ENCODE measurements at places on chromosomes 2 and 18.

- no peak for DNase-seq
These were observed 20.4 kb downstream of the GORASP2 start for GRCh38 chr2:170949415-170949814.

DNA sequence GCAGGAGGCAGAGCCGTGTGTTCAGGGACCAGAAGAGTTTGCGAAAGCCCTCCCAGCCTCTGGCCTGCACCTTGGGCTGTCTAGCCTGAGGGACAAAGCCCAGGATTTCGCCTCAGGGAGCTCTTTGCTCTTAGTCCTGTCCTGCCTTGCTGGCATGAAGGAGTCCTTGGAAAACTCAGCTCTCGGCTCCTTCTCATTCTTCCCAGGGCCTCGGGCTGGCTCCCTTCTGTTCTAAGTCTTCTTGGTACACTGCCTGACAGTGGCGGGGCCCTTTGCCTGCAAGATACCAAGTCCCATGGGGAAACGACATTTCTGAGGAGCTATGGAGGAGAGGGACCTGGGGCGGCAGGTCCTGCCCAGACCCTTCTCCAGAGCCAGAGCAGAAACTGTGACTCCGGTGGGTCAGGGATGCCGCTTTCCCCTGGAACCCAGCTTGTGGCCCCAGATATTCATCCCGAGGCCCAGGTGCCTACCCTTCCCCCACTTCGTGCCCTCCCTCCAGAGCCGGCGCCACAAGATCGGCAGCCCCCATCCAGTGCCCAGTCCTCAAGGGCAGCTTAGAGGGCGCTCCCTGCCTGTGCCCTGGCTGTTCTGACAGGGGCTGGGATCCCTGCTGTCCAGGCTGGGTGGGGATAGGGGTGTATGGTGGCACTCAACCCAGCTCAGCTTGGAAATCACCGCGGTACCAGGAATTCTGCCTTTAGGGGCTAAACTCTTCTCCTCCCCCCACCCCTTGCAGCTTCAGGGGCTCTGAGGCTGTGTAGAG lies 5.5 kb upstream of the CYP26B1 start:
- no peak for DNase-seq

GRCh38 chr18:38456253-38456652 lies 890.7 kb upstream of the CELF4 start:
- DNase-seq = no peak

GRCh38 chr18:76131738-76132137 lies 363.3 kb downstream of the ZNF516 start:
- DNase-seq = no peak

GRCh38 chr2:147714582-147714981 lies 130.2 kb upstream of the ACVR2A start:
- no peak for DNase-seq

DNA sequence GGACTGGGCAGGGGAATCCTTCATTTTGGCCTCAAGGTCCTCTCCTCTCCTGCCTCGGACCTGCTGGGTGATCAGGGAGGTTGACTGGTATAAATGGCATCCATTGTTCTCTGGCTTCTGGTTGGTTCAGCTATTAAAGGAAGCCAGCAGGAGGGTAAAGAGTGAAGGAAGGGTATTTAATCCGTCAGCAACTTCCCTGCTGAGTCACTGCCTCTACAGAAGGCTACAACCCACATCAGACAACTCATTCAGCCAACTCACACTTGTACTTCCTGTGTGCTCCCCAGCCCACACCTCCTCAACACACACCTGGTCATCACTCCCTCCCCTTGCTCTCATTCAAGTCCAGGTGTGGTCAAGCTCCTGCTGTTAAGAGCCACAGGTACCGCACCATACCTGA lies 68.3 kb upstream of the MRPS9 start:
- no peak for DNase-seq

- no peak for DNase-seq
These were observed 169.1 kb upstream of the MC4R start for GRCh38 chr18:60541661-60542060.

- DNase-seq = no peak
These were observed 61.4 kb upstream of the CCDC195 start for GRCh38 chr2:224777559-224777930.

DNA sequence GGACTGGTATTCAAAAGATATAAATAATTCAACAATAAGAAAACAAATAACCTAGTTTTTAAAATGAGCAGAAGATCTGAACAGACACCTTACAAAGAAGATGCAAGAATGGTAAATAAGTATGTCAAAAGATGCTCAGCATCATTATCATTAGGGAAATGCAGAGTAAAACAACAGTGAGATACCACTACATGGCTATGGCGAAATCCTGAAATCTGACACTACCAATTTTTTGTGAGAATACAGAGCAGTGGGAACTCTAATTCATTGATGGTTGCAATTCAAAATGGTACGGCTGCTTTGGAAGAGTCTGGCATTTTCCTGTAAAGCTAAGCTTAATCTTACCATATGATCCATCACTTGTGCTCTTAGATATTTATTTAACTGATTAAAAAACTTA lies 151.8 kb downstream of the UBR3 start:
- DNase-seq = no peak

- no peak for DNase-seq
These were observed 371.5 kb downstream of the LNPK start for GRCh38 chr2:175630280-175631244.

GRCh38 chr2:24734741-24735140 lies 58.5 kb downstream of the PTRHD1 start:
- DNase-seq = no peak

DNA sequence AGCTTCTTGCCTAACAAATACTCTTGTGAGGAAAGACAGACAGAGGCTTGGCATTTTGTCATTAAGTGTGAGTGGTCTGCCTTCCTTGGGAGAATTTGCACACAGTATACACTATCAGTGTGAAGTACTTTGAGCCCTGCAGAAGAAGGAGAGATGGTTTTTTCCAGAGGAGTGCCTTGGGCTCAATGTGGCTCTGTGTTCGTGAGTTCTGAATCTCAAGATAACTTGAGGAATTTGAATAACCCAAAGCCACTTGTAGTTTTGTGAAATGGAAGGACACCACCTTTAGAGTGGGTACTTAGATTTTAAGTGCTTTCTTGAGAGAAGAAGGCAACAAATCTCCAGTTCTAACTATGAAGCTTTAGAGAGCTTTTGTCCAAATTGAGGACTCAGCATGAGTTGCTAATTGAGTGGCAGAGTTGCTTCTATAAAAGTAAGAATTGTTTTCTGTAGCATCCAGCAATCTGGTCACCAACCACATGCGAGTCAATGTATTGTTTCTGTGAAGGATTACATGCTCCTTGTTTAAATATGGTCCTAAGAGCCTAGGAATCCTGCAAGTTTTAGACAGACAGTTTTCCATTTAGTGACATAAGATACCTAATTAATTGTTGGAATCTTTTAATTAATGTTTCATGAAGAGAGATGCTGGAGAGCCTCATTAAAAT lies 68.3 kb downstream of the BABAM2 start:
- no peak for DNase-seq

- DNase-seq = no peak
These were observed 163.6 kb downstream of the AGPS start for GRCh38 chr2:177556153-177556552.

DNA sequence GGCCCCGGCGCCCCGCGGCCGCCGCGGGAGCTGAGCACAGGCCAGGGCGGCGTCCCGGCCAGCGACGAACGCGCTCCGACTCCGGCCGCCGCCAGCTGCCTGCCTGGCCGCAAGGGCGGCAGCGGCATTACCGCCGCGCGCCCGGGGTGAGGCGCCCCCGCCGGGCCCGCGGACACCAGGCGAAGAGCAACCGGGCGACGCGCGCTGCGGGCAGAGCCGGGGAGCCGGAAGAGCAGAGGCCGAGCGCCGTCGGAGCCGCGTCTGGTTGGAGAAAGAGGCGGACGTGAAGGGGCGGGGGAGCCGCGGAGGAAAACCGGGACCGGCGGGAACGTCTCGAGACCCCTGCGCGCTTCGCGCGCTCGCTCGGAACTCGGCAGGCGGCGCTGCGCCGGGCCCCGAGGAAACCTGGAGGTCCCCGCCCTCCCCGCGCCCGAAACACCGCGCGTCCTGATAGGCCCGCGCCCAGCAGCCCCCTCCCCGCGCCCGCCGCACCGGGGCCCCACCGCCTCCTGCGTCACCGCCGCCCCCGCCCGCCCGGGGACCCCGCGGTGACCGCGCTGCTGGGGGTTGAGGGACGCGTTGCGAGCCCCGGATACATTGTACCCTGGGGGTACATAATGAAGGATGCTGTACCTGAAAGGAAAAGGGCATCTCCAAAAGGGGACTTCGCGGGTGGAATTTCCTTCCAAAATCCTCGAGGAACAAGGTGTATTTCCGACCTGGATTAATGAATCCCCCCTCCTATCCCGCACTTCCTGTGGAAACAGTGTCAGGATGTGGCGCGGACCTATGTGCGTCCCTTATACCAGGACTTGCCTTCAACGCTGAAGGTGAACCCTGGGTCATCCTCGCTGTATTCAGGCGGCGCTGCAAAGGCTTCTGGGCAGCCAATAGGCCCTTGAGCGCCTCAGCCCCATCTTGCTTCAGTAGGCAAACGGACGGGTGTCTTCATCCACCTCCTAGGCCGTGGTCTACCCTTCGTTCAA lies 1.0 kb upstream of the B4GALT6 start:
- peak; percentile 41 for DNase-seq

GRCh38 chr2:172200495-172201085 lies 97.9 kb upstream of the DLX2 start:
- DNase-seq = no peak

DNA sequence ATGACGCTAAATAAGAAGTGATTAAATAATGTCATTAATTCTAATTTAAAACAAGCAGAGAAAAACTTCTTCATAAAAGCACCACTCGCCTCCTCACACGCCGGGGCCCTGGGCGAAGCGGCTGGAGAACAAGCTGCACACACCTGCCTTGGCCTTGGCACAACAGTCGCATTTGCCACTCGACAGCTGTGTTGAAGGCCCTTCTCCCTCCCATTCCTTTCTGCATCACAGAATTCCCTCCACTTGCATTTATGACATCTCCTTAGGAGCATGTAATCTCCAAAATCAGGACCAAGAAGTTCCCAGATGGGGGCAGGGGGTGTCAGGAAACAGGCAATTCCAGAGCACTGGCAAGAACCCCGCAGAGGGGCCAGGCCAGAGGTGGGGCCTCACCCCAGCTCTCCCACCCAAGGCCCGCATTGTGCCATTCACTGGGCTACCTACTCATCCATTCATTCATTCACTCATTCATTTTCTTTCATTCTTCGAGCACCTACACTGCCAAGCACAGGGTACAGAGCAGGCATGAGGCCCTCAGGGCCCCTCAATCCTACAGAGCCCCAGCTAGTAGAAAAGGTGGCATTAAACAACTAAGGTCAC lies 6.4 kb downstream of the HDAC4 start:
- peak; percentile 11 for DNase-seq

DNA sequence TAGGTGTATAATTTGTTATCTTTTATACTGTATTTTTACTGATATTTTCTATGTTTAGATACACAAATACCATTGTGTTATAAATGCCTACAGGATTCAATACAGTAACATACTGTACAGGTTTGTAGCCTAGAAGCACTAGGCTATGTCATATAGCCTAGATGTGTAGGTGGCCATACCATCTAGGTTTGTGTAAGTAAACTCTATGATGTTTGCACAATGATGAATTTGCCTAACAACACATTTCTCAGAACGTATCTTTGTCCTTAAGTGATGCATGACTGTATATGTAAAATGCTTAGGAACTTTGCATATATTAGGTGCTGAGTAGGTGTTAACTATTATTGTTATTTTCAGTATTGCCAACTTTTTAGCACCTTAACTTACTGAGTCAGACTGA lies 17.3 kb downstream of the UNC80 start:
- no peak for DNase-seq

- no peak for DNase-seq
These were observed 52.6 kb downstream of the TACR1 start for GRCh38 chr2:75146606-75147332.

GRCh38 chr2:209501579-209501978 lies 77.7 kb downstream of the MAP2 start:
- no peak for DNase-seq

DNA sequence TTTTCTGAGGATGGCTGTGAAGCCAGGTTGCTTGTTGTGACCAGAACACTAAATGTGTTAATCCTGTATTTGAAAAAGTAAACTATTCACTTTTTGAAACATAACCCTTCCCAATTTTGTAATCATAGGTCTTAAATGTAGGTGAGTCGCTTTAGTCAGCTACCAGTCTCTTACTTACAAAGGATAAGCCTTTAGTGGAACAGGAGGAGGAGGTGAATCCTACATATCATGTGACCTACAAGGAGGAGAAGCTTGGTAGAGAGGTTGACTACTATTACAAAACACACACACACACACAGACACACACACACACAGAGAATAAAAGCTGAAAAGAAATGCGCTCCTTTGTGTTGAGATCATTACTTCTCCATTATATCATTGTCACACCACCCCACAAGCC lies 59.9 kb upstream of the SPAG16 start:
- no peak for DNase-seq

- DNase-seq = no peak
These were observed 4.4 kb downstream of the ACTR3 start for GRCh38 chr2:113894156-113894743.

DNA sequence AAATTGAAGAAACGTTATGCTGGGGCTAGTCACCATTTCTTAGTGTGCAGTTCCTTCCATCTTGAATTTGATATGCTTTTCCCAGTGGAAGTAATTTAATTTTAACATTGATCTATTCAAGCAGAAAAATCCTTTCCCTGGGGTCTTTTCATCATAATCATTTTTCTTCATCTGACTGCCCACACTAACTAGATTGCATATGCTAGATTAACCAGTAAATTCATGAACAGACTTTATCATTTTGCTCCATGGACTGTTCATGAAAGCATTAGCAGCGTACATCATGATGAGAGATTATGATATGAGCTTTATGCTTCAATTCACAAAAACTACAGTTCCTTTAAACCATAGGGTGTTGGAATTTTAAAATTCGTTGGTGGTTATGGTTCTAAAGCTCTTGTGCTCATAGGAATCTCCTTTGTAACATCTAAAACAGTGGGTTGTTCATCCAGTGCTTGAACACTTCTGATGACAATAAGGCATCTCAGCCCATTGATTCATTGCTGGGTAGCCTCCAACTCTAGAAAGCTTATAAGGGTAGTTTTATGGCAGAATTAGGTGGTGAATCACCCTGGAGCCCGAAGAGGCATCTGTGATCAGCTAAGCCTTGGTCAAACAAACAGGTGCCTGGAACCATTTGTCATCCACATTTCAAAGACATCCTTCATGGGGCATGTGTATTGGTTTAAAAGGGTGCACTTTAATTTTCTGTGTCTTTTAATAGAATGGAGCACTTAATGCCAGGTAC lies 77.2 kb upstream of the NDUFV2 start:
- DNase-seq = no peak

- DNase-seq = no peak
These were observed 250.4 kb upstream of the SIX2 start for GRCh38 chr2:45259547-45260160.

GRCh38 chr2:45896311-45896710 lies 244.8 kb downstream of the PRKCE start:
- no peak for DNase-seq

Measured in activated T-cell treated with anti-CD3 and anti-CD28 coated beads, Interleukin-2, amount 50 U/mL, for 1 hour (primary cell).